ENCODE measurements at places on chromosomes 2 and 18.

DNA sequence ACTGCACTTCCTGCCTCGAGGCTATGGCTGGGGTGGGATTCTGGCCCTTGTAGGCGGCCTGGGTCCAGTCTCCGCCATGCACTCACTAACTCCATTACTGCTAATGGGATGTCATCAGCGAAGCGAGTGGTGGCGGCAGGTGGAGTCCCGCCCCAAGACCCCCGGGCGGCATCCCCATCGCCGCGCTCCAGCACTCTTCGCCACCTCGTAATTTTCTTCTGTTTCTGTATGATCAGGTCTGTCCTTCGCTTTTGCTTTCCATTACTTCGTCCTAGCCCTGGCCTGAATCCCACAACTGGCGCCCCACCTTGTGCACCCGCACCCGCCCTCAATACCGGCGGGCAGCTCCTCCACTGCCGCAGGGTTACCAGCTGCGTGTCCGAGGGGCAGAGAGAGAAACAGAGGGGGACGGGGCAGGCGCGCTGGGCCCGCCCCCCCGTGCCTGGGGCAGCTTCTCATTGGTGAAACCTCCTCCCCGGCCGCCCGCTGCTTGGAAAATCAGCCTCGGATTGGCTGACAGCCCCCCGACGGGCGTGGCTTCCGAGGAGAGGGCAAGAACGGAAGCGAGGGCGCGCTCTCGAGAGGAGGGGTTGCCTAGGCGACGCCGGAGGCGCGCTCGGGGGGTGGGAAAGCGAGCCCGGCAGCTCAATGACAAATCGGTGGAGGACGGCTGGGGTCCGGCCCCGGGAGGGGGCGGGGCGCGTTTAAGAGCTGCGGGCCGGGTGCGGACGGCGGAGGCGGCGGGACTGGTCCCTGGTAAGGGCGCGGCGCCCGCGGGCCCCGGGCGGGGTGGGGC is at the start of gene RALB:
Gene RALB (plus strand): TSS at position 628 of the 796 bp plus-strand sequence. CDS start 25,813 bp downstream, outside the sequence.
- H3K36me3 ChIP-seq, result no peaks in the 10 kb centered on the region
- H3K27me3 ChIP-seq, result peaks cover 4% of the 10 kb centered on the region
- DNase-seq, result peak; percentile 98
- peak within 1 kb of the TSS; percentile 87 for H3K4me3 ChIP-seq
- peak within 1 kb of the TSS; percentile 86 for H3K27ac ChIP-seq

DNA sequence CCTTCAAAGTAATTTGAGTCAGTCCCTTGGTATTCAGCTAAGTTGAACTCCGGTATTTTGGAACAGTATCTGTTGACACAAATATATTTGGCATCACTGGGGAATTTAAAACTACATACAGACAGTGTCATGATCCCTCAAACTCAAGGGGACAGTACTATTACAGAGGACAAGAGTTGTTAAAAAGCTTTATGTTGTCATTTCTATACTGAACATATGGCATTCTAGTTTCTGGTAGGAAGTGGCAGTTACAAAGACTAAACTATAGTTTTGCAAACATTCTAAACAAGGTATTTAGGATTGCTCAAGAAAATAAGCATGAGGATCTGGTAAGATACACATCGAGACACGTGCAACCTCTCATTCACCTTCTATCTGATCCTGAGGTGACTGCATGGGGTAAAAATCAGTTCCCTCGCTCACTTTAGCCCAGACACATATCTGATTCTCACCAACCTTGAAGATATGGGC is 16.6 kb upstream of the CCNYL1 start:
- DNase-seq, result no peak
- H3K4me1 ChIP-seq, result no peaks in the 10 kb centered on the region

GRCh38 chr2:86082756-86083155 is 22.9 kb downstream of the POLR1A start:
- H3K27me3 ChIP-seq, result no peaks in the 10 kb centered on the region
- no peak overlapping the region for H3K27ac ChIP-seq
- DNase-seq, result no peak
- no peak overlapping the region for H3K4me3 ChIP-seq

- no peak overlapping the region for H3K4me3 ChIP-seq
- peaks cover 5% of the 10 kb centered on the region for H3K4me1 ChIP-seq
- H3K27me3 ChIP-seq, result no peaks in the 10 kb centered on the region
- no peaks in the 10 kb centered on the region for H3K36me3 ChIP-seq
- no peak for DNase-seq
These were observed 95.9 kb downstream of the KCNF1 start for GRCh38 chr2:11007331-11008264.

DNA sequence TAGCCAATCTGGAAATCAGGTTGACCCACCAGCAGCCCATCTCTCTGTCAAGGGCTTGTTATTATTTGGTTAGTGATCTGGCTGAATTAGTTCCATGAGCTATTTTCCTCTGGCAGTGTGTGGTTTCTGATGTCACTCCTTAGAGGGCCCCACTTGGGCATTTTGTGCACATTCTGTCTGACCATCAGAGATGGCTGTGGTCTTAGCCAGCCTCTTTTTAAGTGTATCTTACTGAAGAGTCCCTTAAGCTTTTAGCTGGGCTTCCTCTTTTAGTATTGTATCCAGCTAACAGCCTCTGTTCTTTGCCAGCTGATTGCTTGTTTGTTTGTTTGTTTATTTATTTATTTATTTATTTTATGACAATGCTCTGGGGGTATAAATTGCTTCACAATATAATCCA is 951.1 kb upstream of the CNTNAP5 start:
- H3K36me3 ChIP-seq, result no peaks in the 10 kb centered on the region
- no peak overlapping the region for H3K4me3 ChIP-seq
- H3K27me3 ChIP-seq, result no peaks in the 10 kb centered on the region
- no peak for DNase-seq
- no peak overlapping the region for H3K27ac ChIP-seq
- no peaks in the 10 kb centered on the region for H3K4me1 ChIP-seq

DNA sequence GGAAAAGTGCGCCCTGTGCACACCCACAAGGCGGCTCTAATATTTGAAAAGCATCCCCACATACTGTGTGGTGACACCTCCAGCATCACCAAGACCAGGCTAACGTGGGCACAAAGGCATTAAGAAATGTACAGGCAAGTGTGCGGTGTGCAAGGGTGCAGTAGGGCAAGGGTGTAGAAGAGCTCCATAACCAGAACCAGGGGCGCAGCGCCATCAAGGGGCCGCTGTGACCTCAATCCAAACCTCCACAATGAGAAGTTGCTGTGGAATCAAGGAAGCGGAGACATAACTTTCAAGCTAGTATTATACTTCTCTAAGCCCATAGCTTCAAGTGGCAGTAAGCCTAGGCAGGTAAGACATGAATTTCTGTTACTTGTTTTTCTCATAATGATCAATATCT is 13.0 kb downstream of the L3MBTL4 start:
- no peaks in the 10 kb centered on the region for H3K27me3 ChIP-seq
- no peak overlapping the region for H3K27ac ChIP-seq
- H3K4me1 ChIP-seq, result peaks cover 6% of the 10 kb centered on the region
- no peak for DNase-seq

- H3K36me3 ChIP-seq, result no peaks in the 10 kb centered on the region
- no peaks in the 10 kb centered on the region for H3K4me1 ChIP-seq
- peaks cover 2% of the 10 kb centered on the region for H3K27me3 ChIP-seq
These were observed 6.0 kb downstream of the CD302 start for GRCh38 chr2:159792036-159792435.

GRCh38 chr2:148903979-148904378 is 29.0 kb downstream of the KIF5C start:
- no peak for DNase-seq
- H3K27me3 ChIP-seq, result peaks cover 3% of the 10 kb centered on the region
- H3K4me3 ChIP-seq, result no peak overlapping the region
- H3K36me3 ChIP-seq, result no peaks in the 10 kb centered on the region

DNA sequence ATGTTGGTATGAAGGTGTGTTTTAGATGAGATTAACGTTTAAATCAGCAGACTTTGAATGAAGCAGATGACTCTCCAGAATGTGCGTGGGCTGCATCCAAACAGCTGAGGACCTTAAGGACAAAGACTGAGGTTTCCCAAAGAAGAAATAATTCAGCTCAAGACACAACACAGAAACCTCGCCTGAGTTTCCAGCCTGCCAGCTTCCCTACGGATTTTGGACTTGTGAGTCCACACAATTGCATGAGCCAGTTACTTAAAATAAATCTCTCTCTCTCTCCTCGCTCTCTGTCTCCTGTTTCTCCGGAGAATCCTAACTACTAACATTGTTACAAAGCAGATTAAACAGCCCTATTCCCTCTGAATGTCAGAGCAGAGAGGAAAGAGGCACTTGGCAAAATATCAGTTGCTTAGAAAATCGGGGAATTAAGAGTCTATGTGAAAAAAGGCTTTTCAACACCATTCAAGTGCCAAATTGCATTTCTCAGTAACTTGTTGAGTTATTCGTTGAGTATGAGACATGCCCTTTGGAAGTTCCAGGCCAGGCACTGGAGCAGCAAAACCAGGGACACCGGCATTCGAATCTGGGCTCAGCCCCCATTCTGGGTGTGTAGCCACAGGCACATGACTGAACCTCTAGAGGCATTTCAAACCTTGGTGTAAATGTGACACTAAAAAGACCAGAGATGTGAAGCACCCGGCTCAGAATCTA is 174.6 kb upstream of the PID1 start:
- peaks cover 35% of the 10 kb centered on the region for H3K4me1 ChIP-seq
- peak; percentile 77 for DNase-seq
- H3K4me3 ChIP-seq, result no peak overlapping the region
- no peaks in the 10 kb centered on the region for H3K27me3 ChIP-seq

GRCh38 chr18:48215876-48216638 is 193.1 kb downstream of the ZBTB7C start:
- no peak overlapping the region for H3K27ac ChIP-seq
- H3K4me1 ChIP-seq, result peaks cover 20% of the 10 kb centered on the region
- no peaks in the 10 kb centered on the region for H3K27me3 ChIP-seq
- no peaks in the 10 kb centered on the region for H3K36me3 ChIP-seq

GRCh38 chr2:239454507-239454906 is 53.7 kb upstream of the HDAC4 start:
- H3K27ac ChIP-seq, result no peak overlapping the region
- H3K4me1 ChIP-seq, result peaks cover 3% of the 10 kb centered on the region
- no peak for DNase-seq
- no peak overlapping the region for H3K4me3 ChIP-seq
- H3K36me3 ChIP-seq, result no peaks in the 10 kb centered on the region

DNA sequence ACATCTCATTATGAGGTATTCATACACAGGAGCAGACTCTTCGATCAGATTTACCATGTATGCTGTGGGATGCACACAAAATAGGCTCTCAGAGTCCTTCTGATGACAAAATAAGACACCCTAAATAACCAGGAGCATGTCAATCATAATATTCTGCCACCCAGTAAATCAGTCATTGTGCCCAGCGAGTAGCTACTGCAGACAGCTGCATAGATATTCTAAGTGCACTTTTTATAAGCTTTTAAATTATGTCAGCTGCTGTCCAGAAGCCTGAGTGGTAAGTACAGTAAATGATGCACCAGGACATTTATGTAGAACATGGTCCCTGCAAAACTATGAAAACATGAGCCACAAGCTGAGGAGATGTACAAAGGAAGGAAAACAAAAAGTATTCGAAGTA is 102.9 kb downstream of the CCDC141 start:
- no peaks in the 10 kb centered on the region for H3K27me3 ChIP-seq
- no peak for DNase-seq
- no peaks in the 10 kb centered on the region for H3K36me3 ChIP-seq
- H3K4me3 ChIP-seq, result no peak overlapping the region

- no peaks in the 10 kb centered on the region for H3K4me1 ChIP-seq
- peak overlapping the region; percentile 10 for H3K27ac ChIP-seq
- H3K36me3 ChIP-seq, result no peaks in the 10 kb centered on the region
- DNase-seq, result no peak
- no peaks in the 10 kb centered on the region for H3K27me3 ChIP-seq
These were observed 114.7 kb downstream of the CSRNP3 start for GRCh38 chr2:165584126-165584654.

DNA sequence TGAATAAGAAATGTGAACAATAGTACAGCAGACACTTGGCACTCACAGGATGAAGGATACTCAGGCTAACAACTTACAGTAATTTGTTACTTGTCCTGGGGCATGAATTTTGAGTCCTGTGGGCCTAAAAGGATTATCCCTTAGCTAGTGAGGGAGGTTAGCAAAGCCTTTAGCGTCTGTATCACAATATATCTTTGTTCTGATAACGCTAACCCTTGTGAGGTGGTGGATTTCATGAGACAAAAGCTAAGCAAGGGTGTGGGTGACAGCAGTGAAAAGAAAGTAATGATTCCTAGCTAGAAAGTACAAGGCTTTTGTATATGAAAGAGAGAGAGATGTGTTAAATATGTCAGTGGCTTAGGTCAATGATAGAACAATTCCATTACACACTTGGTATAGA is 46.8 kb upstream of the TTC21B start:
- H3K36me3 ChIP-seq, result no peaks in the 10 kb centered on the region
- H3K27me3 ChIP-seq, result no peaks in the 10 kb centered on the region
- H3K4me1 ChIP-seq, result no peaks in the 10 kb centered on the region
- DNase-seq, result no peak

DNA sequence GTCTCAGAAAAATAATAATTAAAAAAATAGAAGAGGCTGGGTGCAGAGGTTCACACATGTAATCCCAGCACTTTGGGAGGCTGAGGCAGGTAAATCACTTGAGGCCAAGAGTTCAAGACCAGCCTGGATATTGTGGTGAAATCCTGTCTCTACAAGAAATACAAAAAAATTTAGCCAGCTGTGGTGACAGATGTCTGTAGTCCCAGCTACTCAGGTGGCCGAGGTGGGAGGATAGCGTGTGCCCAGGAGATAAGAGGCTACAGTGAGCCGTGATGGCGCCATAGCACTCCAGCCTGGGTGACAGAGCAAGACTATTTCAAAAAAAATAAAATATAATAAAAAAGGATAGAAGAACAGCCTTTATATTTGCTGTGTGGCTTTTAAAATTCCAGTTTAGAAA is 35.9 kb downstream of the SMC6 start:
- H3K36me3 ChIP-seq, result peaks cover 11% of the 10 kb centered on the region
- H3K4me3 ChIP-seq, result no peak overlapping the region
- H3K4me1 ChIP-seq, result no peaks in the 10 kb centered on the region
- H3K27ac ChIP-seq, result no peak overlapping the region

DNA sequence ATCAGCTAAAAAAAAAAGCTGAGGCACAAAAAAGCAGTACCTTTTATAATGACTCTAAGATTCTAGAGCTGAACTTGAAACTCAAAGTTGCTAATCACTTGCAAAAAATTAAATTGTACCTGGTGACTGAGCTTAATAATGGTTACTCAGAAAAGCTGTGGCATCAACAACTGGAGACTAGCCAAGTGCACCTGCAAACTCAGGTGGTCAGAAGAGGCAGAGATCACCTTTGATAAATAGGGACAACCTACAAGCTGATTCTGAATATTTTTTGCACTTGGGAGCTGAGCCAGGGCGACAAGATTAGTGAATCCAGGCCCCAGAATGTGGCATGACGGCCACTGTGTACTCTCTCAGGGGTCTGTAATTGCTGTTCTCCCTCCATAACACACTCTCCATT is 3.0 kb downstream of the ABHD3 start:
- H3K27me3 ChIP-seq, result no peaks in the 10 kb centered on the region
- no peak overlapping the region for H3K27ac ChIP-seq

Data from spinal cord (tissue), 10 donors.